Glomerular endothelial cell (primary cell): ENCODE measurements at places on chromosomes 6 and 20. TPM values are rescaled to one million over a fixed set of nuclear protein-coding genes. Genes with fewer than 3 reads are reported as not detected.

- no peak for DNase-seq
Observed at GRCh38 chr20:49276961-49277785, 684 bp downstream of the ZNFX1 start.

DNA sequence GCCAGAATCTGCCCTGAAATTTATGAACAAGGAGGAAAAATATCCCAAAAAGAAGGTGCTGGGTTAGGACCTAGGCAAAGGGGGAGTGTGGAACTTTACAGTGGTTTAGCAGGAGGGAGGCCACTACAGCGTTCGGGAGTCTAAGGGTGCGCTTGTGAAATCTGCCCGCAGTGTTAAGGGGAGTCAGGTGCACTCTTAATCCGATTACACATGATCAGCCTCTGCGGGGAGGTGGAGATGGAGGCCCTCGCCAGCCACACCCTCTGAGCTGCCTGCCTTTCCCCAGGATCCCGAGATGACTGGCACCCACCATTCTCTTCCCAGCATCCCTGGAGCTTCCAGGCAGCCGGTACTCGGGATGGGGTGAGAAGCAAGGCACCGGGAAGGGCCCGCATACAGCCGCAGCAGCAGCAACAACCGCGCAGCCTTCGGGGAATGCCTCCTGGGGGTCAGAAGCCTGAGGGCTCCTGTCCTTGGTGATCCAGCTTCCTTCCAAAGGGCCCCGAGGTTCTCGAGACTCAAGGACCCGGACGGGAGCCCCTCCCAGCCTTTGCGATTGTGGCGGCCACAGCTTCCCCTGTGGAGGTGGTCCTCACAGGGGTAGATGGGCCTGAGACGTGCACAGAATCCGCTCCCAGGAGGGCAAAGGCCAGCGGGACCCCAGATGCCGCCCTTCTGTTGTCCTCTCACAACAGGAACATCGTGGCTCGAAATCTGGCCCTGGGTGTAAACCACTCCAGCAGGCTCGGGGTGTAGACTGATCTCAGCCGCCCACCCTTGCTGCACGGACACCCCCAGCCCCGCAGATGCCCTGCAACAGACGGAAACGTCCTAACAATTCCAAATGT is 57.3 kb upstream of the CST7 start:
- no peak for DNase-seq

DNA sequence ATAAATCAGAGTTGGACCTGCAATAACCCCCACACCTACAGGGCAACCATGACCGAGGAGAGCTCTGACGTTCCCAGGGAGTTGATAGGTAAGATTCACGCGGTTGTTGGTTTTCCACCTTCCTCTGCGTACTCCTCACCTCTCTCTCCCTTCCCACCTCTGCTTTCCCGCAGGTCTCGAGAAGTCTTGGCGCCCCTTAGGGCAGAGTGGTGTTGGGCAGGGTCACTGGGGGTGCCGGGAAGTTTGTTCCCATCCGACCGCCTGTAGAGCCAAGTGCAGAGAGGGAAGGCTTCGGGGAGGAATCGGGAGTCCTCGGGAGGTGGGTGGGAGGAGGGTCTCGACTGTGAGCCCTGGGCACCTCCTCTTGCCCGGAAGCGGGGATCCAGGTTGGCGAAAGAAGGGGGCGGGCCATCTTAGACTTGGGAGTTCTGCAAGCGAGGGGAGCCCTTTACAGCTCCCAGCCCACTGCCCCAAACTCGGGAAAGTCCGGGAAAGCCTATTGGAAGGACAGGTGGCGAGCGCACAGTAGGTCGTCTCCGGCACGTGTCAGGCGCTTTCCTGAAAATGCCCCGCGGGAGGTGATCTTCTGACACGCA is 672 bp downstream of the CARMIL1 start:
- no peak for DNase-seq

- DNase-seq: no peak
Observed at GRCh38 chr6:161366301-161366923, 92.6 kb upstream of the AGPAT4 start.

GRCh38 chr20:24999568-24999967 is 7.0 kb upstream of the APMAP start:
- DNase-seq: no peak

Gene BPIFB1
- total RNA-seq: not detected in 2 replicates

Gene FAM83C
- total RNA-seq: not detected in 2 replicates
